Hematopoietic multipotent progenitor cell treated with erythropoietin and hydrocortisone succinate and interleukin-3 and kit ligand, for 4 days (in vitro differentiated cells): ENCODE measurements at places on chromosomes 7 and 10.

GRCh38 chr10:105187243-105187642, 546.2 kb downstream of the SORCS3 start:
- no peak for DNase-seq

DNA sequence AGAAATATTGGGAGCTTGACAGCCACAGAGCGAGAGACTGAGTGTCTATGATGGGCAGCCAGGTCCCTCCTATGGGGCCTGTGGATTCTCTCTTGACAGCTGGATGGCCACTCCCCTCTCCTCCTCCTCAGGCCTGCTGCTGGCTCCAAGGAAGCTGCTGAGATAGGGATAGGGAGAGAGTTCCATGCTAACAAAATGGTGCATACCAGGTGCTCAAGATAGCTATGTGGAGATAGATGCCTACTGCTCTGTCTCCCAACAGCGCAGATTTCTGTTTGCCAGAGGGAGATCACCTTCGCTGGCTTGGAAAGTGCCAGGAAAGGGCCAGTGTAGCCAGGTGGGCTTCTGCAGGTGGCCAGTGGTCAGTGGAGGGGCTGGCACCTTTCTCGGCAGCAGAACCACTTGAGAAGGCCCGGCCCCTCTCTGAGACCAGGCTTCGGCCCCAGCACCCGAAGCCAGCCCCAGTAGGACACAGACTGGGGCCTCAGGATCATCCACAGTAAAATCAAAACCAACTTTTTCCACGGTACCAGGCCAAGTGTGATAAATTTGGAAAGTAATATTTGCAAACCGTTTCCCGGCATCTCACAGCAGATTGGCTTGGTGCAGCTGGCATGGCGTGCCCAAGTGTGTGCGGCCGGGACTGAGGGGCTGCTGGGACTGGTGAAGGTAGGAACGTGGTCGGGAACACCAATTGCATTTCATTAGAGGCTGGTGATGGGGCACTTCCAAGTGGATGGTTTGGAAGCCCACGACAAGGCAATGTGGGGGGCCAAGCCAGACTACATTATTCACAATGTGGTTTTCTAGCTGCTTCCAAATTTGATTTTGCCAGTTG, 139.6 kb downstream of the PTPN20 start:
- no peak for DNase-seq

DNA sequence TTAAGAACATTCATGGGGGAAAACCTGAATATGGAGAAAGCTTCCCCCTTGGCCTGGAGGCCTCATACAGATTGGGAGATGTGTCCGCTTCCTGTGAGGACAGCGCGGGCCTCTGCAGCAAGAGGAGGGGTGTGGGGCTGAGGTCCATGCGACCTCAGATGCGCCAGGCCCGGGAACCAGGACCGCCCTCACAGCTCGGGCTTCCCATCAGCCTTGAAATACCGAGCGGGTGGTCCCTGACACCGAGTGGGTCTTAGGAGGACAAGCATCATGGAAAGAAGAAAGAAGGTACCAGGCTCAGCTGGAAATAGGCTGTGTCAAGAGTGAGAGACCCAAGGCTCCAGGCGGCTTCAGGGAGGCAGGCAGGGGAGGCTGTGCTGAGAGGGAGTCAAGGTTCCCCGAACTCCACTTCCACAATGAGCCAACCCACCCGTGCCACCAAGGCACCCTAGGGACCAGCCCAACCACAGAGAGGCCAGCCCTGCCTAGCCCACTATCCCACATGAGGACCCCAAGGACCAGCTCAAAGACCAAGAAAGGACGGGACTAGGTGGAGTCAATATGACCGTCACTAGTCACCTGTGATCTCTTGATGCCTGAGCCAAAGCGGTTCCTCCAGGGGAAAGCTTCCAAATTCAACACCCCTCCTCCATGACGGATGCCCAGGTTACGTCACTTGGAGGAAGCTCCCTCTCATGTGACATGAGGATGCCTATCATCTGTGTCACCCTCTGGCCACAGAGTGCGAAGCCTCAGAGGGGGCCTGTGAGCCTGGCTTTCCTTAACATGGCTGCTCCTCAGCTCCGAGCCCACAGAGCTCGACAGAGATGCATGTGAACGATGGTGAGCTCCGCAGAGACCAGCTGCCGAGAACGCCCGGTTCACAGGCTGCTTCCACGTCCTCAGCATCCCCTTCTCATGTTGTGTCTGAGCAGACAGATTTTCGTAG, 103.7 kb downstream of the TCERG1L start:
- DNase-seq = no peak

GRCh38 chr10:89047397-89047796, 56.8 kb downstream of the FAS start:
- DNase-seq = peak; percentile 20

- DNase-seq = no peak
Observed at GRCh38 chr7:8762803-8763202, 329.4 kb downstream of the NXPH1 start.
